Inflammatory macrophage (primary cell): ENCODE measurements at places on chromosomes 4 and X.

DNA sequence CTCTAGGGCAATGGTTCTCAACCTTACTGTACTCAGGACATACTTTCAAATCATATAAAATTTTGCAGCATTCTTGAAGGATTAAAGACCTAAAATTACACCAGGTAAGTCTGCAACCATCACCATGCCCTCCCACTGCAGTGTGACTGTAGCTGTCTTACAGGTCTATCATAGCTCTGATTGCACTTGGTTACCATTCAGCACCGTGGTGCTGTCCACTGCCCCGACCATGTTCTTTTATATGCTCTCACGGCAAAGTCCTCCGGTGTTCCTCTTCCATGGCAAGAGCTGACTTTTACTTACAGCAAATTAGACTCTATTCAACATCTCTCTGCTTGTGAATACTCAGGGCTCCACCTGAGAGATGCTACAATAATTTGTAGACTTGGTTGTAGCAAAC is 11.5 kb downstream of the CRMP1 start:
- DNase-seq: no peak

- DNase-seq: no peak
These were observed 159.9 kb downstream of the TRIML1 start for GRCh38 chr4:188299161-188299560.

GRCh38 chr4:138189206-138189605 is 52.9 kb downstream of the SLC7A11 start:
- peak; percentile 67 for DNase-seq

GRCh38 chrX:44314259-44314734 is 29.2 kb downstream of the EFHC2 start:
- peak; percentile 54 for DNase-seq

- no peak for DNase-seq
These were observed 109.6 kb upstream of the STIM2 start for GRCh38 chr4:26751004-26751403.

- DNase-seq: no peak
These were observed 53.6 kb downstream of the ETNPPL start for GRCh38 chr4:108709234-108709633.

- DNase-seq: no peak
These were observed 662 bp downstream of the UBA1 start for GRCh38 chrX:47194194-47194787.

DNA sequence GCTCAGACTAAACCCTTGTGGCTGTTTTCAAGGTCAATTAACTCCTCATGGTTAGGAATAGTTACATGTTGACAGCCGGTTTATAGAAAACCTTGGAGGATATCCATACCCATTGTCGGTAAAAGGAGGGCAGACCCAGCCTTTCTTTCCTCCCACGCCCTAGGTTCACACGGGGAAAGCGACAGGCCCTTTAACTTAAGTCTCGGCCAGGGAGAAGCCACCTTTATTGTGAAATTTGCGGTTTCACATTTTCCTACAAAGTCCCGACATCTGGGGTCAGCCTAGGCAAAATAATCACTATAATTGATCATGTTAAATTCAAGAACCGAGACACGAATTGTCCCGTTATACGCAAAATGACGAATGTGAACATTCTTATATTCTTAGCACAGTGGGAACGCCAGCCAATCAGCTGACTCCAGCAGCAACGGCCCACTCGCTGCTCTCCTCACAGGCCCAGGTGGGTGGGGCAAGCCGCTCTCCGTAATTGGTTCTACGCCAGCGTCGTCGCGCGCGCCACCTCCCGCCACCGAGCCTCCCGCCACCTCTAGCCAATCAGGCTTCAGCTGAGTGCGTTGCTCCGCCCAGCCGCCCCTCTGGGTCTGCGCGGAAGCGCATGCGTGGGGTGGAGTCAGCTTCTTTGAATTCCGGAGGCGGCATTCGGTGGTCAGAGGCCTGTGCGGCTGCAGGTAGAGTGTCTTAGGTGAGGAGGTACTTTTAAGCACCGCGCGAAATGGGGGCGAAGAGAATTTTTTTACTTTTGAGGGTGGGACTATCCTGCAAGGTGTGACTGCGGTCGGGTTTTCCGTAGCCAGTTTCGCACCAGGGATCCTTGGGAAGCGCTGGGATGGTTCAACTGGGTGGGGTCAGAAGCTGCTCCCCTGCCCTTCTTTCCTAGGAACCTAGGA is at the start of gene CENPI:
CENPI (plus strand) TSS at position 659 of the 908 bp plus-strand sequence. CDS start 2,867 bp downstream, outside the sequence.
- DNase-seq: peak; percentile 92

DNA sequence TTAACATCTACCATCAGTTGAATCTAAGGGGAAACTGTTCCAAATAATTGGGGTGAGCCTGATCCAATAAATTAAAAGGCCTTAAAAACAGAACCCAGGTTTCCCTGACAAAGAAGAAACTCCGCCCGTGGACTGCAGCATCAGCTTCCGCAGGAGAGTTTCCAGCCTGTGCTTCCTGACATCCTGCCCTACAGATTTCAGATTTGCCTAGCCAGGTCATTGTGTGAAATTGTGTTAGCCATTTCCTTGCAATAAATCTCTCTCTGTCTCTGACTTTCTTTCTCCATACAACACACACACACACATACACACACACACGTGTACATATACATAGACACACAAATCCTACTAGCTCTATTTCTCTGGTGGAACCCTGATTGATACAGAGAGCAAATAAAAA is 48.3 kb upstream of the LCORL start:
- DNase-seq: no peak

DNA sequence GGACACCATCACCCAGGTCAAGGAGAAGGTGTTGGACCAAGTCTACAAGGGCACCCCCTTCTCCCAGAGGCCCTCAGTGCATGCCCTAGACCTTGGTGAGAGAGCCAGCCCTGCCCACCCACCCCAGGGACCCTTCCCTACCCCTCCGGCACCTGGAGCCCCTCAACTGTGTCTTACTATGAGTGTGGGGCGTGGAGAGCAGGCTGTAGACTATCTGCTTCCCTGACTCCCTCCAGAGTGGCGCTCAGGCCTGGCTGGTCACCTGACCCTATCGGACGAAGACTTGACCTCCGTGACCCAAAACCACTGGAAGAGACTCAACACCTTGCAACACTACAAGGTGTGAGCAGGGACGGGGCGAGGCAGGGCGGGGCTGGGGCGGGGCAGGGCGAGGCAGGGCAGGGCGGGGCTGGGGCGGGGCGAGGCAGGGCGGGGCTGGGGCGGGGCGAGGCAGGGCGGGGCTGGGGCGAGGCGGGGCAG is 4.7 kb upstream of the SRPK3 start:
- no peak for DNase-seq

GRCh38 chrX:15160558-15161095 is 109.3 kb downstream of the ASB9 start:
- DNase-seq: no peak

DNA sequence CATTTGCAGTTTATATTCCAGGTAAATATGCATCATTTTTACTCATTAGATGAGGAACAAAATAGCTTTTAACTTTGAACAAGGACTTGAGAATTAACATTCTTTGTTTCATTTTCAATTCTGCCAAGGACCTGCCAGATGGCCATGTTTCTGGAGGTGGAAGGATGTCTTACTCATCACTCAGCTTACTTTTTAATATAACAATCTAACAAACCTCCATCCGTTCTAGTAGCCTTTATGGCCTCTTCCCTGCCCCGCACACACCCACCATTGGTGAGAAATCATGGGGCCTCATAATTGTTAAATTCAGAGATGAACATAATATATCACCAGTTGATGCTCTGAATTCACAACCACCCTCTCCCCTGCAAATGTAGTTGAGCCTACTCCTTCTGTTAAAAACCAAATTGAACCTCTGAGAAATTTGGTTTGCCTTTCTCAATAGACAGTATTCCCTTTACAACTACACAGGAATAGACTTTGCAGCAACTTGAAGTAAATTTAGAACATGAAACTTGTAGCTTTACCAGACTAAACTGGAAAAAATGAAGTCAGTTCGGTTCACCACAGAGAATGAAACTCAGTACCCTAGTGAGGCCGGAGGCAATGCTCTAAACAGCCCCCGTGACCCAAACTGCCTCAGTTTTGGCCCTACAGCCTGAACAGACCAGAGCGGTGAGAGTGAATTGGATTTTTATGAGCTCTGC is 50.1 kb upstream of the ACSL4 start:
- DNase-seq: no peak

DNA sequence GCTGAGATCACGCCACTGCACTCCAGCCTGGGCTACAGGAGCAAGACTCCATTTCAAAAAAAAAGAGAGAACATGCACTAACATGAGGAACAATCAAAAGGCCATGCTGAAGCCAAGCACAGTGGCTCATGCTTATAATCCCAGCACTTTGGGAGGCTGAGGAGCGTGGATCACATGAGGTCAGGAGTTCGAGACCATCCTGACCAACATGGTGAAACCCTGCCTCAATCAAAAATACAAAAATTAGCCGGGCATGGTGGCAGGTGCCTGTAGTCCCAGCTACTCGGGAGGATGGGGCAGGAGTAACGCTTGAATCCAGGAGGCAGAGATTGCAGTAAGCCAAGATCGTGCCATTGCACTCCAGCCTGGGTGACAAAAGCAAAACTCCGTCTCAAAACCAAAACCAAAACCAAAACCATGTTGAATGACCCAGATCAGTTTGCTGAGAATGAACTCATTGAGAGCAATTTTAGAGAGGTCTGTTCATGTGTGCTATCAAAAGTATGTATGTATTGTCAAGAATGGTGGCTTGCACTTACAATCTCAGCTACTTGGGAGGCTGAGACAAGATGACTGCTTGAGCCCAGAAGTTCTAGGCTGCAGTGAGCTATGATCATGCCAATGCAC is 44.8 kb downstream of the PDS5A start:
- DNase-seq: no peak

GRCh38 chr4:56048383-56048701 is 99.6 kb downstream of the CEP135 start:
- DNase-seq: no peak

GRCh38 chr4:45353161-45353560 is 626.8 kb upstream of the GNPDA2 start:
- no peak for DNase-seq

GRCh38 chr4:48340276-48340964 is 909 bp upstream of the SLAIN2 start:
- peak; percentile 77 for DNase-seq

DNA sequence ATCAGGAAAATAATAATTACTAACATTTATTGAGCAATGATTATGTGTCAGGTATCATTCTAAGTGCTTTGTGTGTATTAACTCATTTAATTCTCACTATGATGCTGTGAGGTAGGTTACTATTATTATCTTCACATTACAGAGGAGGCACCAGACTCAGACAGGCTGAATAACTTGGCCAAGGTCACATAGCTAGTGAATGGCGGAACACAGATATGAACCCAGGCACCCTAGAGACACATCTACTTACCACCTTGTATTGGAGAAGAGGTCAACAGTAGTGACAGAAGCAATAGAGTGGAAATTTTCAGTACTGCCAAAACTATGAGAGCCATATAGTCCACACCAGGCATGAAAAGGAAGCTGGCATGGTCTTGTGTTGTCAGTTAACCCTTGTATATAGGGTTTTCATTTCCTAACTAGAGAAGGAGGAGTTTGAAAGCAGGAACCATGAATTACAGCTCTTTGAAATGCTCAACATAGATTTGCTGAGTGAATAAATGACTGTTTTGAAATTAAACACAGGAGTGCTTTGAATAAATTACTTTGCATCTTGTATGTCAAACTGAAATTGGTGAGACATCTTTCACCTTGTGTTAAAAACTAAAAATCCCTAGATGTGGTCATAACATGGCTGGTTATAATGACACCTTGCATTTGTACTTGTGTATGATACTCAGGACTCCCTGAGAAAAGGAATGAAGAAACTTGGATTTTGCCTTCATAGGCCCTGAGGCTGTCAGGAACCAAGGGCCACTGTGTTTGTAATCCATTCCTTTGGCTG is 71.8 kb downstream of the RTL9 start:
- DNase-seq: no peak

- DNase-seq: no peak
These were observed 91.5 kb upstream of the GALNT7 start for GRCh38 chr4:173076903-173077634.

- no peak for DNase-seq
These were observed 29.9 kb downstream of the UPRT start for GRCh38 chrX:75303795-75304194.
